PC-9 (cell line): ENCODE measurements at places on chromosomes 7 and 10.

GRCh38 chr10:31618541-31619291 lies 299.7 kb downstream of the ZEB1 start:
- DNase-seq = no peak

GRCh38 chr7:4185721-4186512 lies 496.2 kb upstream of the FOXK1 start:
- no peak for DNase-seq

GRCh38 chr10:124529661-124530214 lies 68.1 kb downstream of the LHPP start:
- DNase-seq = no peak

DNA sequence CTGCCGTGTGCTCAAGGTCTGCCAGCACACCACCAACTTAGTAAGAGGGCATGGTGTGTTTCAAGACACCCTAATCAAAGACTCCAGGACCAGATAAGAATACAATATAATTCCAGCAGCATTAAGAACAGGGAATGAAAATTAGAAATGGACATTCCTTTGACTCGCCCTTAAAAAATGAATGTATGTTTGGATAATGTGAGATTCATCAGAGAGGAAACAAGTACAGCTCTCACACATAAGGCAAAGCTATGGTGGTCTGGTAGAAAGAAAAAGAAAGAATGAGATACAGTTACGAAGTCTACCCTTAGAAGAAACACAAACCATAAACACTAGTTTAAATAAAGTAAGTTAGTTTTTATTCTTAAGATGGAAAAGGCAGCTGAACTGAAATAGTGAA lies 174.8 kb upstream of the ANK3 start:
- no peak for DNase-seq

DNA sequence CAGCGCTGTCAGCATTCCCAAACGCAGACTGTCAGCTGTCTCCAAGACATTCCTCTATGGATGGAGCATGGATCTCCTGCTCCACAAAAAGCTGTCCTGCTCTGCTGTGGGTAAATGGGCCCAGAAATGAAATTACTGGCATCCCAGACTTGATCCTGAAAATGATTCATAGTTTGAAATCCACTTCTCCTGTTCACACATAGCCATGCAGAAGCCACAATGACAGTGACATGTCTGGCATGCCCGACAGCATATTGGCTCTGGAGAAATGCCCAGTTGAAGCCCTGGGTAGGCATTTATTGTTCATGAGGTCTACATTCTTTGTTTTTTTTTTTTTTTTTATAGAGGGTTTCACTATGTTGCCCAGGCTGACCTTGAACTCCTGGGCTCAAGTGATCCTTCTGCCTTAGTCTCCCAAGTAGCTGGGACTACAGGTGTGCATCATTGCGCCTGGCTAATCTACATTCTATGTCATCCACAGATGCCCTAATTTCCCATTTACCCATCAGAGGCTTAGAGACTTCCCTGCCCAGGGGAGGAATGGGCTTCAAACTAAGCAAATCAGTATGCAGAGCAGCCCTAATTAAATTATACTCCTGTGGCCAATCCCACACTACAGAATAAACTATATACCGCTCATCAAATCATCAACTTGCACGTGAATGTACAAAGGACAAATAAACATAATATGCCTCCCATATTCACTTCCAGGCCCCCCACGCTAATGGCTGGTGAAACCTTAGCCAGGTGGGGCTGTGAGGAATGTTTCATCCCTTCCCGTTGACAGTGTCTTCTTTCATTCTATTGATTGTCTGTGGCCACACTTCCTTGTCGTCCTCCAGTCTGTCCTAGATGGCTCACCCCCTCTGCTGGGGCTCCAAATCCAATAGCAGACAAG lies 61.8 kb upstream of the EEPD1 start:
- DNase-seq = no peak

GRCh38 chr10:112951359-112952281 lies 1.6 kb downstream of the TCF7L2 start:
- peak; percentile 64 for DNase-seq

- DNase-seq = no peak
Measured at GRCh38 chr7:139230023-139230422, 1.0 kb upstream of the UBN2 start.

DNA sequence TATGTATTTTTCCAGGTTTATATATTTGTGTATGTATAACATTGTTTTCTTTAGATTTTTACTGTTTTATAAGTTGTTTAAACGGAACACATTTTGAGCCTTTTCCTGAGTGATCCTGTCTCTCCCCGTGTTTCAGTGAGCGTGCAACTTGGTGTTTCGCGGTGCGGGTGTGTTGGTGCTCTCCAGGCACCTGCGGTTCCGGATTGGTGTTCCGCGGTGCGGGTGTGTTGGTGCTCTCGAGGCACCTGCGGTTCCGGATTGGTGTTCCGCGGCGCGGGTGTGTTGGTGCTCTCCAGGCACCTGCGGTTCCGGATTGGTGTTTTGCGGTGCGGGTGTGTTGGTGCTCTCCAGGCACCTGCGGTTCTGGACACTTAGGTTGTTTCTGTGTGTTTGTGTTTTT lies 20.6 kb downstream of the DYNC2I1 start:
- no peak for DNase-seq

- no peak for DNase-seq
Measured at GRCh38 chr10:4011136-4011812, 226.3 kb upstream of the KLF6 start.

DNA sequence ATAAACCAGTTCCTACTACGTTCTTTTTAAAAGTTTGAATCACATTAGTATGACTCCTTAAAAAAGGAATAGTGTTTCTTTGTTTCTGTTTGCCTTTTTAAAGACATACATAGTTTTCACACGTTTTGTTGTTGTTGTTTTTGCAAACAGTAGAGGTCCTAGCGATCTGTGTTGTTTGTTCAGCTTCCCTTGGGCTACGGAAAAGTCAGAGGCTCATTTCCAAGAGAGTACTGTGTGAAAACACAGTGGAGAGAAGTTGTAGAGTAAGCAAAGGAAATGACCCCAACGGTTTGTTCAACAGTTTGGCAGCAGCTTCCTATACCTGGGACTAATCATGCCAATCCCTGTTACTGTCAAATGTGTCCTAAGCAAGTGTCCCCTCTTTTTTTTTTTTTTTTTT lies 87.1 kb upstream of the STEAP1 start:
- no peak for DNase-seq
